NT2/D1 (cell line): ENCODE measurements at places on chromosomes 6 and 20.

- no peak for DNase-seq
These were observed 1299.1 kb upstream of the ADGRB3 start for GRCh38 chr6:67336014-67336413.

GRCh38 chr6:68641172-68641571 is 6.1 kb downstream of the ADGRB3 start:
- no peak for DNase-seq

DNA sequence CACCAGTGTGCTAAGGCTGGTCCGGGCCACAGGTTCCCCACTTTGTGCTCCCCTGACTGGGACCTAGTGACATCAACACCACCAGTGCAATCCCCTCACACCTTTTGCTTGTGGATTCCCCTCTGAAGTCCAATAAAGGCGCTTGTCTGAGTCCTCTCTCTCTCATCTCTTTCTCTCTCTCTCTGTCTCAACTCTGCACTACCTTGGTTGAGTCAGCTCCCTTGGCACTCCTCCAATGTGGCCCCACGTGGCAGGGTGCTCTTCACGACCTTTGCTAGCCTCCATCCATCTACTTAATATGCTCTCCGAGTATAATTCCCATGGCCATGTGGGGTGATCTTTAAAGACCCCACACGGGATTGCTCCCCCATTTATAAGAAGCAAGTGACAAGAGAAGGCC is 385.0 kb downstream of the CD83 start:
- DNase-seq: no peak

DNA sequence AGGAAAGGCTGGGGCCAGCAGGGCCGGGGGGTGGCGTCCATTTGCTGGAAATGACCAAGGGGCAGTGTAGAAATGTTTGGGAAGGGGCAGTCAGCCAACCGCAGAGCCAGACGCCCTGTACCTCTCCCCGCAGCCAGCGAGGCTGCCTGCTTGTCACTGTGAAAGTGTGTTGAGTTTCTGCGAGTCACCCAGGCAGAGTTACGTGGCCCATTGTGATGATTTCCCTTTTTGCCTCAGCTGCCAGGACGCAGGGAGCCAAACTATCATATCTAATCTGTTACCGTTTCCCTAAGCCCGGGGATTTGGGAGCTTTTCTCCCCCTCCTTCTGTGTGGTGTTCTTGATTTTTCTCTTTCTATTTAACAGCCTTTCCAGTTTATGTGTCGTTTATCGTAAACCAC is 67.9 kb upstream of the STX16 start:
- no peak for DNase-seq

DNA sequence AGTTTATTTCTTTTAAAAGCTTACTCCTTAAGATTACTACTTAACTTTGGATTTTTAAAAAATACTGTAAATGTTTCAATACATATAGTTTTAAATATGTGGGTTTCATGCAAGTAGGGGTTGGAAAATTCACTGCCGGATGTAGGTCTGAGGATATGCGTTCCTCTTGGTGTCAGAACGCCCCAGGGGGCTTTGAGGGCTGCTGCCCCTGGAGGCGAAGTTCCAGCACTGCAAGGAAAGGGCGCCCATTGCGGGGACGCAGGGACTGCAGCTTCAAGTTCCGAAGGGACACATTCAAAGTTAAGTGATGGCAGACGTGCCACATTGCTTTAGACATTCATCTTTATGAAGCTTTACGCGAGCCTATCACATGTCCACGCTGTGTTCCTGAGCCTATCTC is 152.9 kb downstream of the SOD2 start:
- DNase-seq: peak; percentile 16

DNA sequence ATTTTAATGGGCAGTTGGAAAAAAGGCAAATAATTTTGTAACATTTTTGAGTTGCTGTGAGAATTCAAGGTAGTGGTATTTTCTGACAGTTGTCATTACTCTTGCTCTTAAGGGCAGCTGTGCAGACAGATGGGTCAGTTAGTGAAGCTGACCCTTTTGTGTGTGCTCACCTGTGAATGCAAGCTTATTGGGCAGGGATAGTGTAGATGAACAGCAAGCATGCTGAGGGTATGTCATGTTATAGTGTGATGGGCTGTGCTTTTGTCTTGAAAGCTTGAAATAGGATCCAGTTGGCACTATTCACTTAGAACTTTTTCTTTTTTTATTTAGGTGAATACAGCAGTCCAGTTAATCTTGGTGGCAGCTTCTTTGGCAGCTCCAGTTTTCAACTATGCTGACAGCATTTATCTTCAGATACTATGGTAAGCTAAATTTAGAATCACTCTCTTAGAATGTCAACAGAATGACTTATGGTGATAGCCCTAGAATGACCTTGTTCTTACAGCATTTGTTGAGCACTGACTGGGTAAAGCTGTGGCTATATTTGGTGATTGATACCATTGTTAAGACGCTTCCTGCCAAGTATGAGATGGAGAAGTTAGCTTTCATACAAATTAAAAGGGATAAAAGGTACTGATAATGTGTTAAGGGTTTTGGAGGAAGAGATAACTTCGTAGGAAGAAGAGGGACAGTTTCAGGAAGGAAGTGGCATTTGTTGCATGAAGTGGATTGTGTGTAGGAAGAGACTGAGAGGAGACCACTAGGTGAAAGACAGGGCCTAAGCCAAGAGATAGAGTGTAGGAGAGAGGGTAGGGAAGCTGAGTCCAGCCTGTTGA is 19.5 kb downstream of the LRRN4 start:
- no peak for DNase-seq

DNA sequence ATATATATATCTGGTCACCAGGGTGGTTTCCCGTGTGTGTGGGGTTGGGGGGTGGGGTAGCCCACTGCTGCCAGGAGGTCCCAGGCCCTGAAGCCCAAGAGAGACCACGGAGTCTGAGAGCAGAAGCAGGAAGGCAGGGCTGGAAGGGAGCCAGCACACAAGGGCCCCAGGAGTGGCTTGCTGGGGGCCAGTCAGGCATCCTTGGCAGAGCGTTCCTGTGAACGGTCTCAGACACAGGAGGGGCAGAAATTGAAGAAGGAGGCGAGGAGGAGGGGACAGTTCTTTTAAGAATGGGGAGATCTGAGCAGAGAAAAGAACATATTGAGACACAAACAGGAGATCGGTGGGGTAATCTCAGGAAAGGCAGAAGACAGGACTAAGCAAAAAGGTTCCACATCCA is 1.9 kb upstream of the EBF4 start:
- no peak for DNase-seq

- no peak for DNase-seq
These were observed 473.0 kb downstream of the BCKDHB start for GRCh38 chr6:80579391-80580023.

DNA sequence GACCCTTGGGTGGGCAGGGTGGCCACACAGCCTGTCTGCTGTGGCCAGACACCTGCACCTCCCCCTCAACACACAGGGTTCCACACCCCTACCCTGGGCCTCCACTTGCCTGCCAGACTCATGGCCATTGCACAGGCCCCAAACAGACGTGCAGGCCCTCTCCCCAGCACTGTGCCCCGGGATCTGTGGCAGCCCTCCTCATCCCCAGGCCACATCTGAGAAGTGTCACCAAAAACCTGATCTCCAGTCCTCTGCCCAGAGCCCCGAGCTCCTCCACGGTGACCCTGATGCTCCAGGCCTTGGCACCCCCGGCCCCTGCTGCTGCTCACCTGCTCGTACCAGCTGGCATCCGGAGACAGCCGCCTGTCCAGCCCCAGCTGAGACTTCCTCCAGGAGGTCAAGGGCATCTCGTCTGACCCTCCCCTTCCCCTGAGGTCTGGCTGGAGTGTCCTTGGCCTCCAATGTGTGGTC is 160.1 kb downstream of the DLL1 start:
- no peak for DNase-seq

- DNase-seq: no peak
These were observed 74.2 kb downstream of the SLC22A23 start for GRCh38 chr6:3382326-3383279.

DNA sequence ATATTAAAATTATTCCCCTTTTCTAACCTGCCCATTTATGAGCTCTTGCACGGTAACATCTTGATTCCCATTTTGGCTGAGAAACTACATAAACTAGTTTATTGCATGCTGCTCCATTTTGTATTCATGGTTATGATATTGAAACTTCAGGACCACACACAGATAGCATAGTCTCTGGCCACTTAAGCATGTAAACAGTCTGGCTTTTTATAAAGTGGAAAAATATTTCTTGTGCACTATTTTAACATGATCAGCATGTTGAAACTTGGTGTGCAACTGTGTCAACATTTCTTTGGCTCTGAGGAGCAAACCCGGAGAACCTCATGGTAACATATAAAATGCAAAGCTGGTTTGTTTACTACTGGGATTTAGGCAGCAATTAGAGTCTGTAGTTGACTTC is 70.7 kb downstream of the SLX4IP start:
- no peak for DNase-seq

GRCh38 chr20:37396416-37397075 is 50.6 kb downstream of the SRC start:
- DNase-seq: peak; percentile 78

GRCh38 chr6:81995548-81996289 is 243.2 kb upstream of the TENT5A start:
- no peak for DNase-seq

DNA sequence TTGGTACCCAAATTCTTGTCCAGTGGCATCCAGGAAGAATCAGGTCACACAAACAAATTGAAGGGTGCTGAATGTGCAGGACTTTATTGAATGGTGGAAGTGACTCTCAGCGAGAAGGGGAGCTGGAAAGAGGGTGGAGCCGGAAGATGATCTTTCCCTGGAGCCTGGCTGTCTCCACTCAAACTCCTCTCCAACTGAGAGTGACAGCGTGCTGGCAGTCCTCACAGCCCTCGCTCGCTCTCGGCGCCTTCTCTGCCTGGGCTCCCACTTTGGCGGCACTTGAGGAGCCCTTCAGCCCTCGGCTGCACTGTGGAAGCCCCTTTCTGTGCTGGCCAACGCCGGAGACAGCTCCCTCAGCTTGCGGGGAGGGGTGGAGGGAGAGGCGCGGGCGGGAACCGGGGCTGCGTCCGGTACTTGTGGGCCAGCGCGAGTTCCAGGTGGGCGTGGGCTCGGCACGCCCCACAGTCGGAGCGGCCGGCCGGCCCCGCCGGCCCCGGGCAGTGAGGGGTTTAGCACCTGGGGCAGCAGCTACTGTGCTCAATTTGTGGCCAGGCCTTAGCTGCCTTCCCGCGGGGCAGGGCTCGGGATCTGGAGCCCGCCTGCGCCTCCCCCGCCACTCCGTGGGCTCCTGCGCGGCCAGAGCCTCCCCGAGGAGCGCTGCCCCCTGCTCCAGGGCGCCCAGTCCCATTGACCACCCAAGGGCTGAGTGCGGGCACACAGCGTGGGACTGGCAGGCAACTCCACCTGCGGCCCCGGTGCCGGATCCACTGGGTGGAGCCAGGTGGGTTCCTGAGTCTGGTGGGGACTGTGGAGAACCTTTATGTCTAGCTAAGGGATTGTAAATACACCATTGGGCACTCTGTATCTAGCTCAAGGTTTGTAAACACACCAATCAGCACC is 26.7 kb upstream of the MBOAT1 start:
- DNase-seq: no peak

GRCh38 chr6:29752451-29753308 is 29.4 kb downstream of the HLA-F start:
- peak; percentile 81 for DNase-seq

DNA sequence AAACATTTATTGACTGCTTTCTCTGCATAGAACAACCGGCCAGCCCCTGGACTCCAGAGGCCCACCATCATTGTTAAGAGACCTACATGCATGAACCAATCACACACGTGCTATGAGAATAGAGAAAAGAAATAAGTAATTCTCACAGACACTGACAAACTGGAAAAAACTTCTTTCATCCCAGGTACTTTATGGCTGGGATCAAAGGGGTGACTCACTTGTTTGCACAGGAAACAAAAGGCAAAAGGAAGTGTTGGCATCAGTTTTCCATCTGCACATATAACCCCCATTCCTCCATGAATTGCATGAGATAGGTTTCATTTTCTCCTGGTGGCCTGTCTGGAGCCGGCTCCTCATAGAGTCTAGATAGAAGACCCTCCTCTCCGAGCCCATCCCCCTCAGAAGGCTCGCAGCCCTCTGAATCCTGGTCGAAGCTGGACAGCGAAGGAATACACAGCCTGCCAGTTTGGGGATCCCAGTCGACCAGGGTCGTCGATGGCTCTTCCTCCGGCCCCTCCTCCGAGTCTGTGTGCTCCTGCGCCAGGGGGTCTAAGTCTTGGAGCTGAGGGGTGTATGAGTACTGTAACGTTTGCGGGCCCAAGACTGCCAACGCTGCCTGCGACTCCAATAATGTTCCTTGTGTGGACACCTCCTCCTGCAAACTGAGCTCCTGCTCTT is 43.3 kb downstream of the IL20RA start:
- DNase-seq: no peak

- DNase-seq: no peak
These were observed 10.2 kb upstream of the PEDS1 start for GRCh38 chr20:50163570-50164317.

DNA sequence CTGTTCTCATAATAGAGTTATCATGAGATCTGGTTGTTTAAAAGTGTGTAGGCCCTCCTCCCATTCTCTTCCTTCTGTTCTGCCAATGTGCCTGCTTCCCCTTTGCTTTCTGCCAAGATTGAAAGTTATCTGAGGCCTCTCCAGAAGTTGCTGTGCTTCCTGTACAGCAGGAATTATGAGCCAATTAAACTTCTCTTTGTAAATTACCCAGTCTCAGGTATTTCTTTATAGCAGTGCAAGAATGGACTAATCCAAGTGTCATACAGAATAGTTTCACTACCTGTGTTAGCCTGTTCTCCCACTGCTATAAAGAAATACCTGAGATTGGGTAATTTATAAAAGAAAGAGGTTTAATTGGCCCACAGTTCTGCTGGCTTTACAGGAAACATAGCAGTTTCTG is 100.0 kb downstream of the CD24 start:
- DNase-seq: no peak

DNA sequence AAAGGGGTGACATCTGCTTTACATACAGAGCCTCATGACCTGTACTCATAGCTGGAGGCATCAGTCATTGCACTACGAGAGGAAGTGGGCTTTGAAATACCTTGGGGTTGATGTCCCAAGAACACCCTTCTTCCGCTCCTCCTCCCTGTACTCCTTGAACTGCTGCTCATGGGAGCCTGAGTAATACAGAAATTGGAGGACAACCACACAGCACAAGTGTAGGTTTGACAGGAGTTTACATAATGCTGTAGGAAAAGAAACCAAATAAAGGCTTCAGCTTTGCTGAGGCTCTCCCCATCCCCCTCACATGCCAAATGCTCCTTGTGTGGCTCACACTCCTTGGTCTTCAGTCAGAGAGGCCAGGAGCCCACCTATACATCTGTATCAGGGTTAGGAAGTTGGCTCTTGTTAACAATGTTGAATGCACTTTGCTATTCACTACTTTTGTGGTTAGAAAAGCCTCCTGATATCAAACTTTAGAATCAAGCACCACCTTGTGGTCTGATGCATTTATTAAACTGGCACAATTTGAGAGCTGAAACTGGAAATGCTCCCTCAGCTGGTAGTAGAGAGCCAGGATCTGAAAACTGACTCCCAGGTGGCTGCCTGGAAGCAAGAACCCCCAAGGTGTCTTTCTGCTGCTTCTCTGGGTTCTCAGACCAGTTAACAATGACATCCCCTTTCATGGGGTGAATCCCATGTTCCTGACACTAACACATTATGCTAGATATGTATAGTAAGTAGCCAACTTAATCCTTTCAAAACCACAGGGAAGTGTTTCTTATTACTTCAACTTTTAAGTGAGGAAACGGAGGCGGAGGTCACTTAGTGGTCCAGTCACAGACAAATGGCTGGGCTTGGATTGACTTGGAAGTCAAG is 56.2 kb upstream of the EDN1 start:
- DNase-seq: peak; percentile 11

- DNase-seq: no peak
These were observed 234.4 kb downstream of the SIM1 start for GRCh38 chr6:100230115-100230952.

- DNase-seq: no peak
These were observed 29.0 kb upstream of the GRM4 start for GRCh38 chr6:34174846-34175399.
